Stimulated activated CD8-positive, alpha-beta memory T cell treated with anti-CD3 and anti-CD28 coated beads, Interleukin-12 subunit alpha, Interleukin-12 subunit beta, amount 100 ng/mL, for 1 hour (primary cell): ENCODE measurements at places on chromosomes 6 and 20.
A peak's percentile ranks its signal among the peaks of the same experiment; 100 is the strongest.

DNA sequence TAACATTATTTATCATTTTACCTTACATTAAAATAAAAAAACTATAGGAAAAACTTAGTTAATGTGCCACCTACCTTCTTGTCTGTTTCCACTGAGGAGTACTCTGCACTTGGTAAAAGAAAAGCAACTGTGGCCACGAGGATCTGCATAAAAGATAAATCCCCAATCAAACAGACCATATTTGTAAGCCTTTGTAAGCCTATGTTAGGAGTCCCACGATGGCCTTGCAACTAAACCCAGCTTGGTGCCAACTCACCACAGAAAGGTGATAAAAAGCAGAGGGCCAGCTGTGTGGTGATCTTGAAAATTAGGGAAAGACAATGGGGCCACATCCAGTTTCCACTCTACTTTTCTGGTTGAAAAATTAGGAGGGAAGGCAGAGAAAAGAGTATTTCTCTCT, 156.9 kb downstream of the INSM1 start:
- no peak for DNase-seq

GRCh38 chr6:108707328-108707976, 140.8 kb upstream of the ARMC2 start:
- DNase-seq: no peak

DNA sequence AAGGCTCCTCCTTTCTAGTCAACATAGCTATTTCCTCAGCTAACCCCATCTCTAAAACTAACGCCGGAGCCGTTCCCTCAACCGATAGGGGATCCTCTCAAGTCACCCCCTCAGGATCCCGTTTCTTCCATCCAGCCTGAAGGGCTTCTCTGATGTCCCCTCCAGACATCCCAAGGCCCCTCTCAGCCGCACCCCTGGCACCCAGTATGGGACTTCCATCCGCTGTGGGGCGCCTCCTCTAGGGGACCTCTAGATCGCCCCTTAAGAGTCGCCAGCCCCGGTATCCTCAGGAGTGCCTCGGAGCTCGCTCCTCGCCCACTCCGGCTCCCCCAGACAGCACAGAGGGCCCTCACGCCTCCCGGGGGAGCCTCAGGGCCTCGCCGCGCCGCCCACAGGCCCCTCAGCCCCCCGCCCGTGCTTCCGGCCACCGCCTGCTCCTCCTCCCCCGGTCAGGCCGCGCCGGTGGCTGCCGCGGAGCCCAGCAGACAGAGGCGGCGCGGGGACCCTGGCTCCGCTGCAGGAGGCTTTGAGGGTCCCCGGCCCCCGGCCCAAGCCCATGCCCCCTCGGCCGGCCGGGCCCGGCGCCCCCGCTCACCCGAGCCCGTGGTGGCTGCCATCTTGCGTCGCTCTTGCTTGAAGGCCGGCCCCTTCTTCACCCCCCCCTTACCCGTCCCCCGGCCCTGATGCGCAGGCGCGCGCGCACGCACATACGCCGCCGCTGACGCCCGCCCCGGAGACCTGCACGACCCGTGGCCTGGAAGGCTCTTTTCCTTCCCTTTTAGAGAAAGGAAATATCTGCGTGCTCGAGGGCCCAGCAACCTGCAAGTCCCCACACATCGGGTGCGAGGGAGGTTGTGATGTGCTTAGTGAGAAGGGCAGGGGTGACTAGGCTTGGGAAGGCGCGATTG, at the start of gene UBE2V1:
UBE2V1 (minus strand) TSS at position 639 of the 908 bp plus-strand sequence; CDS start at position 617, 22 bp downstream.
- peak; percentile 81 for DNase-seq

- no peak for DNase-seq
Measured at GRCh38 chr6:138972226-138972665, 15.8 kb downstream of the REPS1 start.

- DNase-seq: no peak
Measured at GRCh38 chr20:64024141-64024990, 11.6 kb upstream of the C20orf204 start.

DNA sequence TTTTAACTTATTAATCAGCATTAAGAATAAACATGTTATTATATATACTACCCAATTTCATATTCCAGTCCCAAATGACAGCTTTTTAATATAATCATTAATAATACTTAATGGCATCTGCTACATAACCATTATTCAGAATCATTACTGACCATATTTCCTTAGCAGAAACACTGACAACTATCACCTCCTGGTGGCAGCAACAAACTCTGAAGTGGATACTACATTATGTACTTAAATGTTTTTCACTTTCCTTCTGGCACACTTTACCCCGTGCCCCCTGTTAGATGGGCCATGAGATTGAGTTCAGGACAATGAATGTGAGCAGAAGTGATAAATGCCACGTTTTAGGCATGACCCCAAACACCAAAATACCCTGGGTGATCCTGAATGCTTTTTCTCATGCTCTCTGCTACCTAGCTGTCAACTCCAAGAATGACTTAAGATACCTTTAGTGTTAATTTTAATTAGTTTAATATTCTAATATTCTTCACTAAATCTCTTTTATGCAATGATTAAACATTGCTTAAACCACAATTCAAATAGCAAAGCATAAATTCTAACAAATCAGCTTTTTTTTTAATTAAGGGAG, 77.1 kb downstream of the LMBRD1 start:
- DNase-seq: no peak

- DNase-seq: no peak
Measured at GRCh38 chr6:122114717-122115116, 284.7 kb upstream of the HSF2 start.

GRCh38 chr20:37958856-37959520, 56.1 kb downstream of the VSTM2L start:
- DNase-seq: no peak

DNA sequence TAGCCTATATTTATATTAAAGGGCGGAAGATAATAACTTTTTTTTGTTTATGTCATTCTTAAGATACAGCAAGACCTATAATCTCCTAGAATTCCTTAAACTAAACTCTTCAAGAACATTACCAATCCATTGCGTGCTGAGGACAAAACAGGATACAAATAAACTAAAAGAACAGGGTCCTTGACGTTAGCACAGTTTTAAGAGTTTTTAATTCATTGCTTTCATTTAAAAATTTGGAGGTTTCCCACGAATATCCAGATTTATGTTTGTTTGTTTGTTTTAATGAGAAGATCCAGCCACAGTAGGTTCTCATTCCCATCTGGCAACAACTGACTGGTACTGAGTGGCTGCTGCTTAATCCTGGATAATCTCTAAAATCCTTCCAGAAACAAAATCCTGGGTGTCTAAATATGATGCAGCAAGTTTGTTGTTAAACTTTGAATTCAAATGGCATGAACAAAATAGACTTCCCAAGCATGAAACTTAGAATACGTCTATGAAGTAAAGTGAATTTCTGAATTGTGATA, 153.7 kb downstream of the HACE1 start:
- no peak for DNase-seq

GRCh38 chr6:41704656-41705310, 30.6 kb downstream of the TFEB start:
- DNase-seq: no peak

- DNase-seq: no peak
Measured at GRCh38 chr6:24743944-24744335, 25.0 kb upstream of the C6orf62 start.

GRCh38 chr6:45002390-45003105, 325.6 kb upstream of the RUNX2 start:
- DNase-seq: no peak

DNA sequence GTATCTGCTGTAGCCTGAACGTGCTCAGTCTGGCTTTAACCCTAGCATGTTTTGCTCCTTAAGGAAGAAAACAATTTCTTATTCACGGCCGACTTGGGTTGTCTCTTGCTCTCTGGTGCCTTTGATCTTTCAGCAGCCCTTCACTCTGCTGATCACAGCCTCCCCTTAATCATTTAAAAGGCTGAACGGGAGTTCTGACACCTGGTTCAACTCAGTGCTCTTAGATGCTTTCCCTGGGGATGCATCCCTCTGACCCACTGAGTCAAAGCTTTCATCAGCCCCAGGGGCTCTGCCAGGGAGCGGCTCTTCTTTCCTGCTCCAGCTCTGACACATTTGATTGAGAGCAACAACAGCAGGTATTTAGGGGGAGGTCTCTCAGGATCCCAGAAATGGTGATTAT, 79.0 kb upstream of the FYN start:
- no peak for DNase-seq

DNA sequence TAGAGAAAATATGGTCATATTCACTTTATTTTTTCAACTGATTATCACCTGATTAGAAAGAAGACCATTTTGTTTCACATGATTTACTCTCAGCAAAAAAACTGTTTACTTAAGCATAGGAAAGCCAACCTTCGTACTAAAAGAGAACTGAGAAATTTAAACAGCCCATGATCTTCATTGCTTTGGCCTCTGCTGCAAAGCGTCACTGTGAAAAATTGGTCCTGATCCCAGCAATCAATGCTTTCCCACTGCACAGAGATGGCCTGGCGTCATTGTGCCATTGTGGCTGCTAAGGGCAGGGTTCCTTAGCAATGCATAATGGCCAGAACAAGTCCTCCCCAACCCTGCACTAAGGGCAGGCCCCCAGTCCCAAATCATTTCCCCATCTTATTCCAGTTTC, 19.9 kb upstream of the THEMIS start:
- no peak for DNase-seq

DNA sequence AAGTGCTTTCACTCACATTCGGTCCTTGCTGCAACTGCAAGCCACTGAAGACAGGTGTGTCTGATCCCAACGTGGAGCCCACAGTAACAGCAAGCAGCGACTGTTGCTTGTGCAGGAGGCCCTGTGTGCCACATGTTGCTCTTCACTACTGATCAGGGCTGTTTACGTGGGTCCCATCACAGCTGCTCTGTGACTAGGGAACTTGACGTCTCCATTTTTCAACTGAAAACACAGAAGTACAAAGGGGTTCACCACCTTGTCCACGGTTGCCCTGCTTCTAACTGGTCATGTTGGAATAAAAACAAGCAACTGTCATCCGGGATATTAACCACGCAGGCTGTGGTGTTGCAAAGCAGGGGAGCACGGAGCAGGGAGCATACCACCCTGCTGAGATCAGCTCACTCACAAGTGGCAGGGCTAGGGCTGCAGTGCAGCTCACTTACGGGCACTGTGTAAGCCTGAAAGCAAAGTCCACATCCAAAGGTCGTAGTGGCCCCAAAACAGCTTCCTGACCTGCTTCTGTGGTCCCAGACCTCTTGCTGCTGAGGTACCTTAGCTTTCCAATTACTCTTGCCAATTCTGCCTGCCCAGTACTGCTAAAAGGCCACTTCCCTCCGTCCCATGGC, 105.8 kb upstream of the DUSP22 start:
- no peak for DNase-seq
